ENCODE measurements at places on chromosomes 16 and 17. TPM values are rescaled to one million over a fixed set of nuclear protein-coding genes. Genes with fewer than 3 reads are reported as not detected.

DNA sequence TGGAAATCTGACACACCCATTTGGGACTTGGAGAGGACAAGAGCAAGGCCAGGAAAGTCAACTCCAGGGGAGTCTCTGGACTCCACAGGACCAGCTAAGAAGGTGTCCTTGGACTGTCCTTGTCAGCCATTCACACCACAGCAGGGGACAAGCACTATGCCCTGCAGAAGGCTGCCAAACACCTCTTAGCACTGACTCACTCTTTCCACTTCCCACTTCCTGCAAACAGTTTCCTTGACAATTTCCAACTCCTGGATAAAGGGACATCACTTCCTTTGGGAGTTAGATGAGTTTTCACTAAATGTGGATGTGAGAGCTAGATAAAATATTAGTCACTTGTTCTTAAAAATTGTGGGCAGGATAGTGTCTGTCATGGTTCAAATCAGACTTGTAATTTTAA is 37.8 kb upstream of the BCAR1 start:
- DNase-seq, result no peak

DNA sequence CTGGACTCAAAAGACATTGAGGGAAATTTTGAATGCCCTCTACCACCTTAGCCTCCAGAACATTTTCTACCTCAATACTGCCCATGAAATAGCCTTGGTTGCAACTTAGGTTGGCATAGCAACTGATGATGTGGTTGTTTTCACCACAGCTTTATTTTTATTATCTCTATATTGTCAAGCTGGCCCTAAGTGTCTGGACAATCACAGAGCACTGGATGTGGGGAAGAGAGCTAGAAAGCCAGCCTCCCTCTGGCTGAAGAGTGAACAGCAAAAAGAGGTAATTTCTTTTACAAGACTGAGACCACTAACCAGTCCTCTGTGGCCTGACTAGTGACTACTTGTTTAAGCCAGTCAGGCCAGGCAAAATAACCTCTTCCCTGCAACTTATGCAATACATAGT is 159.6 kb downstream of the HS3ST2 start:
- DNase-seq, result no peak

GRCh38 chr16:17606460-17606859 is 135.7 kb upstream of the XYLT1 start:
- no peak for DNase-seq

DNA sequence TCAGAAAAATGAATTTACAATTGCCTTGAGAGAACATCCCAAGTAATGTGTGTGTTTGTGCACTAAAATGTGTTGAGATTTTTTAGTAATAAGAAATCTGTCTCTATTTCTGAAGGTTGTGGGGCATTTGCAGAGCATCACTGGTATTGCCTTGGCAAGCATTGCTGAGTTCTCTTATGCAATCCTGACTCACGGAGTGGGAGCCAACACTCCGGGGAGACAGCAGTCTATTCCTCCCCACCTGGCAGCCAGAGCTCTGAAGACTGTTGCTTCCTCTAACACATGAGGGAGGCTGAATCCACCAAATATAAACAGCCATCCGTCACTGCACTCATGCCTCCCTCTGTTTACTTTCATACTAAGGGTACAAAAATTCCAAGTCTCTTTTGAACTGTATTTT is 10.6 kb downstream of the CNTD1 start:
- DNase-seq, result no peak

GRCh38 chr16:31452631-31453106 is 6.6 kb upstream of the ARMC5 start:
- DNase-seq, result no peak

KRT36 gene
- total RNA-seq, result not detected

- DNase-seq, result no peak
Measured at GRCh38 chr17:10112962-10113361, 85.4 kb downstream of the GAS7 start.

CLEC3A gene
- total RNA-seq, result 3.5 TPM

LGALS9 gene
- 103 TPM for total RNA-seq

- no peak for DNase-seq
Measured at GRCh38 chr16:88893127-88893968, 26.9 kb upstream of the PABPN1L start.

DNA sequence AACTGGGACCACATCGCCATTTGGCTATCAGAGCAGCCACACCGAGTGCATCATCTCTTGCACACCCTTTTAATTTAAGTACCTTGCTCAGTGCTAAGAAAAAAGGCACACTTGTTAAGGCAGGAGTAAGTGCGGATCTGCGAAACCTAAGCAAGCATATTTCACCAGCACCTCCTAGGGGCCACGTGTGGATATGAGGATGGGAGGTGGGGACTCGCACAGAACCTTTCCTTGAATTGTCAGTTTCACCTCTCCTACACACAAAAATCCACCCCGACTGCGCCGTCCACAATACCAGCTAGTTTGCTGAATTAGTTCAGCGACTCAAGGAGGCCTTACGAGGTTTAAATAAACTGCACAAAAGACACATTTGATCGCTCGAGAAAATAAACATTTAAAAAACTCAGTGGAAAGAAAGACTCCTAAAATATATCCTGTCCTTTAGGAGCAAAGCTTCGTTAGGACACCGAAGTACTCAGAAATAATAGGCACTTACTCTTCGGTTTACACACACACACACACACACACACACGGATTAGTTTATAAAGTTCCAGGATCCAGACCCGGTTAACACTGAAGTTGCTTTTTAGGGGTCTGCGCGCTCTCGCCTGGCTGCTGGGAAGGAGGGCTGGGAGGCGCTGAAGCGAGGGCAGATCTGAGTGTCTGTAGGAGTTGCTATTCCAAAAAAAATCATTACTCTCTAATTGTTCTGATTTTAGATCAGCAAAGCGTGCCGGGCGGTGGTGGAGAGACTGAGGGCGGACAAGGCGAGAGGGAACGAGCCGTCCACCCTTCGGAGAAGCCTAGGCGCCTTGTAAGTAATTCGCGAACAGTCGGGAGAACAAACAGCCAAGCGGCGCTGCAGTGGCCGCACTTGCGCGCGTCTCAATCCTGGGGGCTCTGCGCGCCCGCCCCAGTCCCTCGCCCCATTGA is 1.0 kb upstream of the KCNJ2 start:
- peak; percentile 66 for DNase-seq

NPIPB2 gene
- 5.5 TPM for total RNA-seq

Data from mucosa of gallbladder (tissue), 1 donor.